ENCODE measurements at places on chromosomes 13 and 19.
A peak's percentile ranks its signal among the peaks of the same experiment; 100 is the strongest.

- no peak for DNase-seq
These were observed 42.4 kb downstream of the PCDH8 start for GRCh38 chr13:52806029-52806428.

GRCh38 chr13:51324714-51325420 lies 14.6 kb upstream of the SERPINE3 start:
- no peak for DNase-seq

DNA sequence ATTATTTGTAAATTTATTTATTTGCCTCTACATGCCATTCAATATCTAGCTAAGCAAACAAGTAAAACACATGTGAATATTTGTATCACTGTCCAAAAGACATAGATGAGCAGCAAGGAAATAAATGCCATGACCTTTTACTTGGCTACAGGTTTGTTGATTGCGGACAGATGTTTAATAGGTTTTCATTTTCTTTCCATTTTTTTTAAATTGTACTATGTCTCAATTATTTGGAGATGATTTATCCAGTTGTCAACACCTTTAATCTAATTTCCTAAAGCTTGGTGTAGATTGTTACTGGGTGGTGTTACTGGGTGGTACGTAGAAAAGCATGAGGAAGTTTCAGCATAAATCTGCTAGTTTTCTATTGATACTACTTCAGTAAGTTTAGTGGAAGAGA lies 560.6 kb upstream of the SPRY2 start:
- DNase-seq: no peak

- no peak for DNase-seq
These were observed 576.5 kb upstream of the SLITRK5 start for GRCh38 chr13:87094646-87095045.

DNA sequence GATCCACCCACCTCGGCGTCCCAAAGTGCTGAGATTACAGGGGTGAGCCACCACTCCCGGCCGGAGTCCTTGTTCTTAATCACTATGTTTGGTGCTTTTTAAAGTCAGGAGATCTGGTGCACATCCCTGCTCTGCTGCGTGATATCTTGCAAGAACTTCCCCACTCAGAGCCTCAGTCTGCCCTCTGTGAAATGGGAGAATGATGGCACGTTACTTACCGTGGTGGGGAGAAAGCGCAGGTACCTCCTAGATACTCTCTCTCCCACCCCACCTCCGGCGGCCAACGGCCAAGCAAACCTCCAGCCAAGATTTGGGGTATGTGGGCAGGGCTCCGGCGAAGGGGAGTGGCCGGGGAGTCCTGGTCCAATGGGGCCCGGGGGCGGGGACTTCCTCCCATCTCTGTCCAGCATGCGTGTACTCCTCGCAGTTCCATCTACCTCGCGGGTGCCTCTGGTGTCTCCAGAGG lies at the start of gene RYR1:
Gene RYR1, plus strand, starts transcription at position 424 of the 466 bp plus-strand sequence. CDS start 139 bp downstream, outside the sequence.
- DNase-seq: peak; percentile 45

DNA sequence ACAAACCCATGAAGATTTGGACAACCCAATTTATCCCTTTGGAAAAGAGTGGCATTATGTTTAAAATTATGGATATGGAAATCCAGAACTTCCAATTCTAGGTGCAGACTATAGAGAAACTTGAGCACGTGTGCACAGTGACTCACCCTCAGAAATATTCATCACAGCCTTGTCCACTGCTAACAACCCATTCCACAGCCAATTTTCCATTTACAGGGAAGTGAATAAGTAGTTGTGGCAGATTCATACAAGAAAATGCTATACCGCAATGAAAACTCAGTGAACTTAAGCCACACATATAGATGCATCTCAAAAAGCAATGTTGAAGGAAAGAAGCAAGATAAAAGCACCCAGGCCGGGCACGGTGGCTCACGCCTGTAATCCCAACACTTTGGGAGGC lies 133.3 kb downstream of the USP12 start:
- no peak for DNase-seq

GRCh38 chr13:41668130-41668757 lies 210.9 kb downstream of the RGCC start:
- no peak for DNase-seq

DNA sequence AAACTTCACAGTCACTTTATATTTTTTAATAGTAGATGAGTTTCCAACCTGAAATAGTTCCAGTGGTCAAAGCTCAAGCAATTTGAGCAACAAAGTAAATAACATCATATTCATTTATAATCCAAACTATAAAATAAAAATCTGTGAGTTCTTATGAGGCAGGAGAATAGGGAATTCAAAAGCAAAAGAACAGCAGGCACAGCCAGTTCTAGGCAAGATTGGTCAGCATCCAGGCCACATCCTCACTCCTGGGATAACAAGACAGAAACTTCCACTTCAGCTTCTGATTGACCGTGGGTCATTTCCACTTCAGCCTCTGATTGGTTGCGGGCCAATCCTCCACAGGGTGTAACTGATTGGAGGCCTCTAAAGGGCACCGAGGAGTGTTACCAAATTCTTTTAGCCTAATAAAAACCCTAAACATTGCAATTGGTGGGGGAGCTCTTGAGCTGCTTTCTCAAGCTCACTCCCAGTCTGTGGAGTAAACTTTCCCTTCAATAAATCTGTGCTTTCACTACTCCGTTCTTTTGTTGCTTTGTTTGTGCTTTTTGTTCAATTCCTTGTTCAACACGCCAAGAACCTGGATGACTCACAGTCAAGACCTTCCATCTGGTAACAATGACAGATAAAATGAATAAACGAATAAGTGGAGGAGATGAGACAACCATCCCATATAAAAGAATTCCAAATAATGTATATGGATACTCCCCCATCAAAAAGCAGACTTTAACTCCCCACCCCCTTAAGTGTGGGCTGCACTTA lies 42.6 kb upstream of the AMER2 start:
- no peak for DNase-seq

- no peak for DNase-seq
These were observed 70.0 kb downstream of the ZNF568 start for GRCh38 chr19:36986131-36986530.

DNA sequence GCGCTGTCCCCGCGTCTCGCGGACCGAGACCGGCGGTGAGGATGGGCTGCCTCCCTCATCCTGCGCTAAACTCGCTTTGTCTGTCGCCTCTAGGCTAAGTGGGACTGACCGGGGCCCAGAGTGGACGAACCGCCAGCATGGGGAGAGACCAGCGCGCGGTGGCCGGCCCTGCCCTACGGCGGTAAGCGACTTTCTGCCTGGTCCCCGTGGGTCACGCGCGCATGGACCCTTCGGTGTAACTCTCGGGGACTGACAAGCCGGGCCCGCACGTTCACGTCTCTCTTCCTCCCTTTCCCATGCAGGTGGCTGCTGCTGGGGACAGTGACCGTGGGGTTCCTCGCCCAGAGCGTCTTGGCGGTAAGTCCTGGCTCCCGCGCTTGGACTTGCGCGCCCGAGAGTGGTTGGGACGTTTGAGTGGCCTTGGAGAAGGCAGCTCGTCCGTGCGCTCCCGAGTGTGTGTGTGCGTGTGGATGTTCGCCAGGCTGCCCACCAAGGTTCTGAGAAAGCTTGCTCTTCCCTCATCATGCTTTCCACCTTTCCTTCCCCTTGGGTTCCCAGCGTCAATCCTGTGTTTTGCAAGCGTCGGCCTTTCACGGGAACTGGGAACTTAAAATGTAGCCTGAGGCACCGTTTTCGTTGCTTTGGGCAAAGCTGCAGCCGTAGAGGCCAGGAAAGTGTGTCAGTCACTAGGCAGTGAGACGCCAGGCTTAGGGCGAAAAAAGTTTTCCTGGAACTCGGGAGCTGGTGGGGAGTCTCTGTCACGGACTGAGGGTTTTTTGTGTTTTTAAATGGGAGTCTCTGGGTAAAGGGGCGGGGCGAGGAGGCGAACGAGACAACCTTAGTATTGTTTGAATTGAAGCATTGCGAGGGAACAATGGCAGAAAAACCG lies 927 bp downstream of the COL4A2 start:
- no peak for DNase-seq

GRCh38 chr13:90105849-90106496 lies 1241.5 kb upstream of the MIR17HG start:
- no peak for DNase-seq

DNA sequence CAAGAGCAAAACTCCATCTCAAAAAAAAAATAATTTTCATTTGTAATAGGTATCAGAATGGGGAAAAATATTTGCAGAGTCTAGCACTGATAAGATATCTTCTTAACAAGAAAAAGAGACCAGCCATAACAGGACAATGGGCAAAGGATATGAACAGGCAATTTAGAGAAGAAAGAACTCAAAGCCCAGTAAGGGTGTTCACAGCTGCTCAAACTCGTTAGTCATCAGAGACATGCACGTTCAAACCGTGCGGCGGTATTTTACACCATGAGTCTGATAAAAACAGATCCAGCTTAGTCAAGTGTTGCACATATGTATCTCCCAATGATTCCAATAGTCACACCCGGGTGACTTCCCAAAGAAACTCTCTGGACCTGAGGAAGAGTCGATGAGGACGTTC lies 13.7 kb upstream of the NCCRP1 start:
- no peak for DNase-seq

DNA sequence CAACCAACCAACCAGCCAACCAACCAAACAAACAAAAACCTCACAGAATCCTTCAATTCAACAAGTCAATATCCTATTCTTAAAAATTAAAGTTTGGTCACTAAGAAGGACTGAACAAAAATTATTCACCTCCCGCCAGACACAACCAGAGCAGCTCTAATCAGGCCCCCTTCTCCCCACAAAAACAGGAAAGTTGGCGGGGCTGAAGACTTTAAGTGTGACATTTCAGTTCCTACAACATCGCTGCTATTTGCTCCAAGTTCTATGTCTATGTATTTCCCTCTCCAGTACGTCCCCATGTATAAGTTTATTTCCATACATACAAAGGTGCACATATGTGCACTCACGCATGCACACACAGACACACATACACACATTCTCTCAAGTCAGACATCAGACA lies 32.8 kb upstream of the STK24 start:
- no peak for DNase-seq

DNA sequence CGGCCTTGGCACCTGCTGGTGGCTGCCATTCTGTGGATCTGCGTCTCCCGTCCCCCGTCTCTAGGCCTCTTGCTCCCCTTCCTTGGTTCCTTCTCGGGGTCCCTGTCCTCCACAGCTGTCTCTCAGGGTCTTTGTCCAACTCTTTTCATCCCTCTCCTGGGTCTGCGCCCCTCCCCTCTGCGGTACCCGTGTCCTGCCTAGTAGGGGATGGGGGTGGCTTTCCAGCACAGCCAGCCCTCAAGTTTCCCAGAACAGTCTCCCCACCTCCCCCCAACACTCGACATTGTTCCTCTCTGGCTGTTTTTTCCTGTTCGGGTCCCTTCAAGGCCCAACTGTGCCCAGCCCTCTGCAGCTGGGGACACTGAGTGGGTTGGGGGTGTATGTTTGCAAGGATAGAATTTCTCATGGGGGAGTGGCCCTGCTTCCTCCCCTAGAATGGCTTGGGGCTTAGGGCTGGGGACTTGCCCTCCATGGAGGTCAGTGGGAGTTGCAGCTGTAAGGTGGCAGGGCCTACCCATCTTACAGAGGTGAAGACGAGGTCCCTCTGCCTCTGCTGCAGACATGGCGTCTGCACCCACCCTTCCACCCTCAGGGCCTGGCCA lies 762 bp upstream of the ADM5 start:
- no peak for DNase-seq

DNA sequence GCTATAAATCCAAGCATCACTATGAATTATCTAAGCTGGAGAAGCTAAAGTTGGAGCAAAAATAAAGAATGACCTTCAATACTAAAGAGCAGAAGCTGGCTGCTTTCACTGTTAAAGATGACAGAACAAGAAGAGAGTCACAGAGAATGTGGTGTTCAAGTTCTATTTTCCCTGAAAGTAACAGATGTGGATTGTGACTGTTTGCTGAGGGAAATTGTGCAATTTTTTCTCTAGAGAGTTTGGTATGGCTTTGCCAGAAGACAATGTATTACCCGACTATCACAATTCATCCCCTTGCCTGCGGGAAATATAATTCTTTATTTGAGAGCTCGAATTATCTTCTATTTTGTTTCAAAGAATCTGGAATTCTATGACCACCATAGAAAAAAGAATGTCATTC lies 83.1 kb downstream of the TNFSF13B start:
- DNase-seq: no peak

- no peak for DNase-seq
These were observed 1.8 kb downstream of the LSM4 start for GRCh38 chr19:18320865-18321733.

GRCh38 chr13:31967155-31967554 lies 64.4 kb upstream of the FRY start:
- no peak for DNase-seq

- DNase-seq: no peak
These were observed 118.2 kb upstream of the EDNRB start for GRCh38 chr13:78036841-78037240.

- no peak for DNase-seq
These were observed 5.1 kb upstream of the DNM2 start for GRCh38 chr19:10712754-10713153.

- no peak for DNase-seq
These were observed 6.2 kb downstream of the MYO1F start for GRCh38 chr19:8571006-8571411.

DNA sequence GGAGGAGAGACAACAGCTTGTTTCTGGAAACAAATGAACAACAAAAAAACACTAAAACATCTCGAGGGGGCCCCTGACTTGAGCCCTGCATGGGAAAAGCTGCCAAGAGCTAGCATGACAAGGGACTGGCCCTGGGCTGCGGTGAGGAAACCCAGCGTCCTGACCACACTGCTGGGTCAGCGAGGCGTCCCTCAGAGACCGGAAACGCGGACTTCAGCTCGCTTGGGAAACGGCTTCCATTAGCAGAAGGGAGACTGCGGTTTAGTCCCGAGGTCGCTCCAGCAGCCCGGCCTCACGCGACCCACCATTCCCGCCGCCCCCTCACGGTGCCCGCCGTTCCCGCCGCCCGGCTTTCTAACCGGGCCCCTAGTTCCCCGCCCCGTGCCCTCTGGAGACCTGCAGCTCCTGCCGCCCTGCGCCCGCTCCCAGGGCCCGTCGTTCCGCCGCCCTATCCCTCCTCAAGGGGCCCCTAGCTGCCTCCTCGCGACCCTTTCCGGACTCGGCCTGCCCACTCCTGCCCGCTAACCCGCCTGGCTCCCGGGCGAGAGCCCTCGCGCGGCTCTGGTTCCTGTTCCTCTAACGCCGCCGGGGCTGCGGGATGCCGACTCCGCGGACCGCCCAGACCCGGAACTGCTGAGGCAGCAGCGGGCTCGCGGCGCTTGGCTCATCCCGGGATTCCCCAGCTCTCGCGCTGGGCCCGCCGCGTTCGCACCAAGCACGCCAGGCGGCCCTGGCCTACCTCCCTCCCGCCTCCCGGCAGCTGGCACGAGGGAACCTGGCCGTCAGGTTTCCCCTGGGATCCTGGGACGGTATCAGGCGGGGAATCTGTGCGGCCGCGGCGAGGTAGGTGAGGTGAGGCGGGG lies at the start of gene CCDC122:
Gene CCDC122, minus strand, starts transcription at position 849 of the 863 bp plus-strand sequence. CDS start 10,364 bp downstream, outside the sequence.
- DNase-seq: peak; percentile 69
